ENCODE measurements at places on chromosomes 5 and 9.

DNA sequence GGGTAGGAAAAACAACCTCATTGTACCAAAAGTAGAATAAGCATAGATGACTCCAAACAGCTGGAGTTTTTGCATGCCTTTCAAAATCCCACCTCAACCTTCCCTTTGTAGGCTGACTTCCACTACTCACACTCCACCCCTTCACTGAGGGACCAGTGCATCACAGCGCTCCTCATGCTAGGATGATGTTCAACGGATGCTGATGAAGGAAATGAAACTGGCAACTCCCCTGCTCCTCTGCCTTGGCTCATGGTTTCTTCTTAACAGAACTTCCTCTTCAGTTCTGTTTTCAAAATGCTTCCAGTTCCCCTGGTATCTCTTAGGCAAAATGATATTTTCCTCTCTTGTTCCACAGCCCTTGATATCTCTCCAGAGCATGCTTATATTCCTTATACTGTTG is 29.0 kb downstream of the LIFR start:
- no peak for DNase-seq

DNA sequence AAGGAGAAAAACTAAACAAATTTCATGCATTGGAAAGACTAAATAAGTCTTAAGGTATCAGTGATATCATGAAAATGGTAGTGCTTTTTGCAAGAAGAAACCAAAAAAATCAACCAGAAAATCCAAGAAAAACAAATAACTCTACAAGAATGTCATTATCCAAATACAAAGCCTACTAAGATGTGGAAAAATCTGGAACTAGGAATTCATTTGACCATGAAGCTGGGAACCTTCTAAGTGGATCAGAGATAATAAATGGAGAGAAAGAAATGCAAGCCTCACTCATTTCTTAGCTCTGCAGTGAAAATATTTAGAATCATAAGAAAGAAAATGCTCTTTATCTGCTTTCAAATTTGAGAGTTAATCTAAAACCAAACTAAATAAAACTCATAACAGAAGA is 51.3 kb downstream of the RASEF start:
- no peak for DNase-seq

DNA sequence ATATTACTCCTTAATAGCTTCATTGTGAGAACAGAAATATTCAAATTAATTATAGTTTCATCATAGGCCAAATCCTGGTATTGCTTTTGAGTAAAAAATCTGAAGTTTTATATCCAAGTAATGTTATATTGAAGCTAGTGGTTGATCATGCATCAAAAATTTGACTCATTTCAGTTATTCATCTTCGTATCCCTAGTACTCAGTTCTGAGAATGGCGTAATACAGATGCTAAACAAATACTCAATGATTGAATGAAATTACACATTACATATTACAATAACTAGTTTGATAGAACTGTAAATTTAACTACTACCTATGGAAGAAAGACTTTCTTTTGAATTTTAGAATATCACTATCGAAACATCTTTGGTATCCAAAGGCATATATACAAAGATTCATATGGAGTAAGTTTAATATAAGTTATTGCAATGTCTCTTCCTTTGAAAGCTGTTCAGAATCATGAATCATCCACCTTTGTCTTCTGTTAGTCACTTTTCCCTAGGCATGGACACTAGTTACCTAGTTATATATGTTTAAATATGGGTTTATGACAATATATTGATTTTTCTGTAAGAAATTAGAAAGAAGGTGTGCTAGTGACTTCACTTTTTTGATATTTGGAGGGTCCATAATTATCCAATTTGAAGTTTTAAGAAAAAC is 5.0 kb upstream of the ZNF462 start:
- no peak for DNase-seq

DNA sequence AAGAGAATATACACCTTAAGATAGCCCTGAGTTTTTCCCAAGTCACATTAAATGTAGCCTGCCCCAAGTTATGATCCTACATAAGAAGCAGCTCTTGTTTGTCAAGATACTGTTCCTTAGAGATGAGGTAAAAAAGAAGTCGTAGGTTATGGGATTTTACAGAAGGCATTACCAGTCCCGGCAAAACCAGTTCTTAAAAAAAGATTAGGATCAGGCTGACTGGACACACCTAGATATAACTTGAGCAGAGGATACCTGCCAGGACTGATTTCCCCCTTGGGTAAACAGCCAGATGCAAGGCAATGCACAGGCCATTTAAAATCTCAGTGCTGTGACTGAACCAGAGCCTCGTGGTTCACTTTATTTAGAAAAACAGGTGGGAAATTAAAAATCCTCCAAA is 14.1 kb upstream of the SEMA5A start:
- no peak for DNase-seq

DNA sequence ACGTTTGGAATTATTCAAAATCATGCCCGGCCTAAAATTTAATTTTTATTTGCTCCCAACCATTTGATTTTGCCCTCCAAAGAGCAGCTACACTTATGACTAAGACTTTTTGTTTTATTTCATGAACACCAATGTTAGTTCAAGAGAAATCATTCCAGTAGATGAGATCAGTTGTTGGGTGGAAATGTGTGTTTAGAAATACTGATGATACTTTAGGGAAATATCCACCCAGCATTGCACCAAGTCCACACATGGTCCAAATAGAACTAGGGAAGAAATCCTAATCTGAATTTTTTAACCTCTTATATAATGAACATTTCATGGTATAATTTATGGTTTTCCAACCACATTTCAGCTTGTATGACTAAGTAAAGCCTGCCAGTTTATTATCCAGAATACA is 28.3 kb upstream of the GOLPH3 start:
- no peak for DNase-seq

All from T-helper 9 cell (primary cell).